ENCODE measurements at places on chromosomes 7 and 10. TPM values are rescaled to one million over a fixed set of nuclear protein-coding genes. Genes with fewer than 3 reads are reported as not detected.

DNA sequence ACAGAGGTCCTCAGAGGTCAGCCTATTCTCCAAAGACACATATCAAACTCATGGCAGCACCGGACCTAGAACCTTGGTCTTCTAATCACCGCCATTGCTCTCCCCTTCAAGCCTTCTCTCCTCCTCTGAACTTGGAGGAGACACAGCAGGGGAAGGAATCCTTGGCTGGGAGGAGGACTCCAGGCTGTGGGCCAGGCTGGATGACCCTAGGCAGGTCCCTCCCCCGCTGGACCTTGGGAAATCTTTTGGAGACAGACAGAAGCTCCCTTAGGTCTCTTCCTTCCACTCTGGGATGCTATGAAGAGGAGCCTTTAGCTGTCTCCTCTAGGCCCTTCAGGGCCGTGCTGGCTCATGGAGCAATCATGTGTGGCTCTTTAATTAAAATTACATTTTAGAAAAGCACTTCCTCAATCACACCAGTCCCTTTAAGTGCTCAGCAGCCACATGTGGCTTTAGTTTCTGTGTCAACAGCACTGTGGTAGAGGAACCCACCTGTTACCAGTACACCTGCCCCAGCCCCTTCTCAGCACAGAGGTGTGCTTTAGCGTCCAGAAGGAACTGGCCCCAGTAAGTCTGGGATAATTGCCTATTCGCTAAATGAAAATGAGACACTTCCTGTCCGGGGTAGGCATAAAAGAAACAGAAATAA, 238.2 kb downstream of the CELF2 start:
- no peak for DNase-seq

DNA sequence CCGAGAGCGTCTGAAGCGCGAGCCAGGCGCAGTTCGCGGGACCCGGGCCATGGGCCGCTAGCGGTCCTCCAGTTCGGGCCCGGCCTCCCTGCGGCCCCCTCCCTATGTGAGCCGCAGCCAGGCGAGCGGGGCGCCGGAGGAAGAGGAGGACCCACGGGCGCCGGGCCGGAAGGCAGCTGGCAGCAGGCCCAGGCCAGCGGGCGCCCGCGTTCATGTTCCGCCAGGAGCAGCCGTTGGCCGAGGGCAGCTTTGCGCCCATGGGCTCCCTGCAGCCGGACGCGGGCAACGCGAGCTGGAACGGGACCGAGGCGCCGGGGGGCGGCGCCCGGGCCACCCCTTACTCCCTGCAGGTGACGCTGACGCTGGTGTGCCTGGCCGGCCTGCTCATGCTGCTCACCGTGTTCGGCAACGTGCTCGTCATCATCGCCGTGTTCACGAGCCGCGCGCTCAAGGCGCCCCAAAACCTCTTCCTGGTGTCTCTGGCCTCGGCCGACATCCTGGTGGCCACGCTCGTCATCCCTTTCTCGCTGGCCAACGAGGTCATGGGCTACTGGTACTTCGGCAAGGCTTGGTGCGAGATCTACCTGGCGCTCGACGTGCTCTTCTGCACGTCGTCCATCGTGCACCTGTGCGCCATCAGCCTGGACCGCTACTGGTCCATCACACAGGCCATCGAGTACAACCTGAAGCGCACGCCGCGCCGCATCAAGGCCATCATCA, 1.1 kb downstream of the ADRA2A start:
- DNase-seq: peak; percentile 46

DNA sequence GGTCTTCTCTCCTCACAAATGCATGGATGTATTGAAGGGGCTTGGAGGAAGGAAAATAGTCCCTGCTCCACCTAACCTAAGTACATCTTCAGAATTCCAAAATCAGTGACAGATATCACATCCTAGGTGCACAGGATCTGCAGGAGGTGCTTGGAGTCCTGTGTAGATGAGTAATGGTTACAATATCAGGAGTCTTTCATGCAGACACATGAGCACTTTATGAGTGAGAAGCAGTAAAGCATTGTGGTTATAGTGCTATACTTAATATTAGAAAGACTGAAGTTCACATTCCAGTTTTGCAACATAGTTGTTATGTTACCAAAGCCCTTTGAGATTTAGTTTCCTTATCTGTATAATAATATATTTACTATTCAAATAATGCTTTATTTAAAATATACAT, 516.7 kb downstream of the NEBL start:
- no peak for DNase-seq

GRCh38 chr7:33887266-33887975, 17.9 kb upstream of the BMPER start:
- no peak for DNase-seq

DNA sequence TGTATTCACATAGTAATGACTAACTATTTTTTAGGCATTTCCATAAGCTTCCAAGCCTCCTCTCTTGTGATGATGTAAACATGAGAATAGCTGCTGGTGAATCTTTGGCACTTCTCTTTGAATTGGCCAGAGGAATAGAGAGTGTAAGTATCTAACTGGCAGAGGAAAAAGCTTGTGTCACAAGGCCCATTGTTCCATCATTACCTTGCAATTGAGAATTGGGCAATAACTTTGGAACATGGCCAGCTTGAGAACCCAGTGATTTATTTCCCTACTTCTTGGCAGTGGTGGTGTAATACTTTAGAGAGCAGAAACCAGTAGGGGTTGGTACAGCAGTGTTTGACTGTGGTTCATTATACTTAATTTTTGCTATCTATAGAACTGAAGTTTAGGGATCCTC, 12.0 kb downstream of the IFRD1 start:
- no peak for DNase-seq

GRCh38 chr7:102272917-102273748, 13.5 kb upstream of the SH2B2 start:
- DNase-seq: no peak

GRCh38 chr10:126629925-126630624, 40.4 kb downstream of the C10orf90 start:
- DNase-seq: no peak

DNA sequence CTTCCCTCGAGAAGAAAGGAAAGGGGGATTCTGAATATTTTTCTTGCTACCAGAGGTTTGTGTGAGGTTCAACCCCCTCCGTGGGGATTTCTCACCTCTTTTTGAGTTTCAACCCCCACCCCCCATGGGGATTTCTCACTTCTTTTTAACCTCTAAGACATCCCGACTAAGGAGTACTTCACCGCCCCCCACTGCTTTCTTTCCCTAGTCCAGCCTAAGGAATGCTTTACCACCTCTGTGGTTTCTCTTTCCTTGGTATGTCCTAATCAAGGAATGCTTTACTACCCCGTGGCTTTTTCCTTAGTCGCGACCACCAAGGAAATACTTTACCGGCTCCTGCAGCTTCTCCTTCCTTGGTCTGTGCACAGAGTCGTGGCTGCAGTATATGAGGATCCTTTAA, 149.4 kb downstream of the LYZL1 start:
- no peak for DNase-seq

DNA sequence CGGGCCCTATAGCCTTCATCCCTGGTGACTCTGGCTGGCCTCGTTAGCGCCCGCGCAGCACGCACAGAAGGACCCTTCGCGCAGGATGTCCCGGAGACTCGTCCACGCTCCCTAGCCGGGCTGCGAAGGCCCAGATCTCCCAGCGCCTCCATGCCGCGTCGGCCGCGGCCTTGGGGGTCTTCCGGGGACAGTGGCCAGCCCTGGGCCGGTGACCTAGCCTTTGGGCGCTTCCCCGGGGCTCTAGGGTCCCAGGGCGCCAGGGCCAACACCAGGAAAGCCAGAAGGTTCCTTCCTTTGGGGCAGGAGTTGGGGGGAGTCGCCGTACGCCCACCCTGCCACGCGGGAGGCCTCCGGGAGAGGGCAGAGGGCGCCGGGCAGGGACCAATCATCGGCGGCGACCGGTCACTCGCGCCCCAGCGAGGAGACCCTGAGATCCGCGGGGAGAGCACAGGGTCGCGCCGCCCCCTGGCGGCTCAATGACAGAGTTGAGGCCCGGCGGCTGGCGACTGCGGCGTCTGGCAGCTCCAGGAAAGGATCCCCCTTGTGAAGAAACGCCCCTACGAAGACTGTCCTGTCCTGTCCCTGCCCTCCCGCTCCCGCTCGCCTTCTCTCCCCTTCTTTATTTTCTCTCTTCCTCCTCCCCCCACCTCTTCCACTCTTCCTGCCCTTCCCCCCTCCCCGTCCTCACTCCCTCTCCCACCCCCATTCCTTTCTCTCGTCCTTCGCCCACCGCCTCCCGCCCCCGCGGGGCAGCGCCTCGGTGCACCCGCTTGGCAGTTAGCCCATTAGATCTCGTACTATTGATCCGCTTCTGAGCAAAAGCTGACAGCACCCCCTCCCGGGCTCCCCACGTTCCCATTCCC, 62.3 kb upstream of the LBX1 start:
- DNase-seq: peak; percentile 87

Gene OR2A12
- total RNA-seq: not detected

Gene XRCC2
- 22.8 TPM for total RNA-seq

All from H9 (cell line).